Osteocyte (in vitro differentiated cells): ENCODE measurements at places on chromosomes 12 and 14. TPM values are rescaled to one million over a fixed set of nuclear protein-coding genes. Genes with fewer than 3 reads are reported as not detected.

DNA sequence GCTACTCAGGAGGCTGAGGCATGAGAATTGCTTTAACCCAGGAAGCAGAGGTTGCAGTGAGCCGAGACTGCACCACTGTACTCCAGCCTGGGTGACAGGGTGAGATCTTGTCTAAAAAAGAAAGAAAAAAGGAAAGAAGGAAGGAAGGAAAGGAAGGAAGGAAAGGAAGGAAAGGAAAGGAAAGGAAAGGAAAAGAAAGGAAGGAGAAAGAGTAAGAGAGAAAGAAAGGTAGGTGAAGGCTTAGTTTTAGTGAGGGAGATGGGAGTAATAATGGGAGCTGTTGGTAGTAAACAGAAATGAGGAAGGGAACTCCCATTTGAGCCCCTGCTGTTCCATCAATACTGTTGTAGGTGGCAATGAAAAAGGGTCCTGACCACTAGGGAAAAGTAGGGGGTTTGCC, 28.8 kb downstream of the SLC24A4 start:
- H3K36me3 ChIP-seq = no peaks in the 10 kb centered on the region
- H3K4me1 ChIP-seq = no peaks in the 10 kb centered on the region
- H3K27ac ChIP-seq = no peak overlapping the region
- H3K27me3 ChIP-seq = peaks cover 17% of the 10 kb centered on the region
- DNase-seq = no peak

DNA sequence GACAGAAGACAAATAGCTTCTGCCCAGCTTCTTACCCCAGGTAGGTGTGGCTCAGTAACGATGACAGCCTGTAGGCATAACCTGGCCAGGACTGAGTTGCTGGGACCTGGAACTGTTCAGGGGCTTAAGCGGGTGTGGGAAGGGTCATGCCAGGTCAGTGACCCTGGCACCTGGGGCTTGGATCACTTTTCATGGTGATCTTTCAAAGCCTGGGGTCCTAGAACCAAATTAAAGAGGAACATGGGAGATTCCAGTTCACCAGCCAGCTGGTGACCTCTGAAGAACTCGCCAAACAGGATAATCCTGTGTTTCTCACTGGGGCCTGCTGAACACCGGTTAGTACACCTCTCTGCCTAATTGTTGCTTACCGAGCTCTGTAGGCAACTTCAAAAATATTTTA, 102.6 kb upstream of the LMNTD1 start:
- H3K36me3 ChIP-seq = no peaks in the 10 kb centered on the region
- H3K4me1 ChIP-seq = peaks cover 6% of the 10 kb centered on the region
- H3K4me3 ChIP-seq = no peak overlapping the region
- no peaks in the 10 kb centered on the region for H3K27me3 ChIP-seq
- no peak overlapping the region for H3K27ac ChIP-seq
- no peak for DNase-seq

- H3K36me3 ChIP-seq = no peaks in the 10 kb centered on the region
- no peak overlapping the region for H3K27ac ChIP-seq
- H3K27me3 ChIP-seq = peaks cover 22% of the 10 kb centered on the region
- H3K4me1 ChIP-seq = peaks cover 2% of the 10 kb centered on the region
- no peak for DNase-seq
These were observed 30.4 kb upstream of the BEGAIN start for GRCh38 chr14:100617410-100618317.

DNA sequence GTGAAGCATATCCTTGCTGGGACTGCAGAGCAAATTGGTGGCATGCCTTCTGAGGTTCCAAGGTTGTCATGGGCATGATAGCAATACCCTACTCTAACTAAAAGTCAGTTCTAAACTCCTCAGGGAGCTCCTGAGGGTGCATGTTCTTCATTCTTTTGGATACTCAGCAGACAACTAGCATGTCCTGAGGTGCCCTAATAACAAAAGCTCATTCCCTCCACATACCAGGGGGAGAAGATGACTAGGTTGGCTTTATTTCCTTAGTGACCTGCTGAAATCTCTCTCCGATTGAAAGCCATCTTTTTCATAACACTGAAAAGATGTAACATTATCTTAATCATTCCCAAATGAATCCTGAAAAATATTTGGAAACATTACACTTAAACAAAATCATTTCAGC, 188.7 kb upstream of the IGF1 start:
- H3K36me3 ChIP-seq = no peaks in the 10 kb centered on the region
- H3K27me3 ChIP-seq = no peaks in the 10 kb centered on the region
- DNase-seq = no peak
- H3K4me1 ChIP-seq = peaks cover 2% of the 10 kb centered on the region
- H3K27ac ChIP-seq = no peak overlapping the region

- H3K27ac ChIP-seq = no peak overlapping the region
- H3K4me1 ChIP-seq = peaks cover 25% of the 10 kb centered on the region
- no peaks in the 10 kb centered on the region for H3K27me3 ChIP-seq
- DNase-seq = no peak
- no peak overlapping the region for H3K4me3 ChIP-seq
These were observed 69.2 kb upstream of the BCAT1 start for GRCh38 chr12:25018146-25018545.

DNA sequence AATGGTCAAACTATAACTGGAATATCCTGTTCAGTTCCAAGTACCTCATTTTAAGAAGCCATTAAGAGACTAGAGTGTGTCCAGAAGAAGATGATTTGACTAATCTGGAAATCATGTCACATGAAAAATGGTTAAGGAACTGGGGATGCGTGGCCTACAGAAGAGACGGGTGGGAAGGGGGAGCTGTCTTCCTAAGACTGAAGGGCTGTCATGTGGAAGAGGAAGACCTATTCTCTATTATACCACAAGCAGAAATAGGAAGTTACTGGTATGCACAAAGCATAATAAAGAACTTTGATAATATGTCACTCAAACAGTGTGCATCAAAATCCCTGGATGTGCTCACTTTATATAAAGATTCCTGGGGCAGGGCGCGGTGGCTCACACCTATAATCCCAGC, 50.3 kb downstream of the HECTD4 start:
- no peak for DNase-seq
- no peak overlapping the region for H3K27ac ChIP-seq
- no peak overlapping the region for H3K4me3 ChIP-seq
- H3K4me1 ChIP-seq = peaks cover 11% of the 10 kb centered on the region
- no peaks in the 10 kb centered on the region for H3K27me3 ChIP-seq
- no peaks in the 10 kb centered on the region for H3K36me3 ChIP-seq

- DNase-seq = no peak
- H3K36me3 ChIP-seq = no peaks in the 10 kb centered on the region
- H3K4me1 ChIP-seq = no peaks in the 10 kb centered on the region
- H3K27ac ChIP-seq = no peak overlapping the region
These were observed 4.0 kb downstream of the ASCL4 start for GRCh38 chr12:107778383-107779025.

- no peaks in the 10 kb centered on the region for H3K4me1 ChIP-seq
- H3K36me3 ChIP-seq = no peaks in the 10 kb centered on the region
- H3K27me3 ChIP-seq = peaks cover 37% of the 10 kb centered on the region
- no peak overlapping the region for H3K4me3 ChIP-seq
- no peak overlapping the region for H3K27ac ChIP-seq
These were observed 24.0 kb downstream of the CCDC38 start for GRCh38 chr12:95918194-95918993.

- peaks cover 8% of the 10 kb centered on the region for H3K36me3 ChIP-seq
- H3K4me3 ChIP-seq = no peak overlapping the region
- no peaks in the 10 kb centered on the region for H3K27me3 ChIP-seq
- H3K4me1 ChIP-seq = peaks cover 62% of the 10 kb centered on the region
These were observed 47.7 kb downstream of the ELK3 start for GRCh38 chr12:96241846-96242256.

DNA sequence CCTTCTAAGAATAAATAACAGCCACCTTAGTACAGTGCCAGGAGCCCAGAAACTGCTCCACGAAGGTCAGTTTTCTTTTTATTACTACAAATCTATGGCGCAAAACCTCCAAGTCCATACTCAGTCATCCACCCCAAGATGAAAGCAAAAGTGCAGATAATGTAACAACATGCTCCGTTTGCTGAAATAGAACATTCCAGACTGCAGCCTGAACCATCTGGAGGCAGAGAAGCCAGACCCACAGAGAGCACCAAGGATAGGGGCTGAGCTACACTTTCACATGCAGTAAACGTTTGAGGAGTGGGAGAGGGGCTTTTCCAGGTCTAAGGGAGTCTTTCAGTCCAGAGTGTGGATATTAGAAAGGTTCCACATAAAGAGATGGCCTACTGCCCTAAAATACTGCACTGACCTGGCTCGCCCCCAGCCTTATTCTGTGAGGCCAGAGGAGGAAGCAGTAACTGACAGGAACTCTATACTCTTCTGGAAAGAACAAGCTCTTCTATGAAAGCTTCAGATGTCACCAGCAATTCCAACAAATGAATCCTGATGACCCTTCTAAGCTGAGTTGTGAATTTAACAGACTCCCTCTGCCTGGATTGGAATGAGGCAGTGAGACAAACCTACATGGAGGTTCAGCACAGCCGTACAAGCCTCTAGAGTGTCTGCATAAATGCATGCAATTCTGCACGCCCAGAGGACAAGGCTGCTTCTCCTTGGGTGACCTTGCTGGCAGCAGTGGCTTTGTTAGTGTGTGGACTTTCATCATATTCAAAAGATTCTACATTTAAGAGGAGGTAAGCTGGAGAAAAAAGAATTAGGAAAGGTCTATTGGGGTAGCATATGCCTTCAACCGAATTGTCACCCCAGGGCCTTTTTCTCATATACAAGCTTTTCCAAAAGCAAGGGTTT, 153.9 kb upstream of the EGLN3 start:
- no peaks in the 10 kb centered on the region for H3K36me3 ChIP-seq
- no peak for DNase-seq
- no peak overlapping the region for H3K4me3 ChIP-seq
- H3K27ac ChIP-seq = no peak overlapping the region
- no peaks in the 10 kb centered on the region for H3K27me3 ChIP-seq

DNA sequence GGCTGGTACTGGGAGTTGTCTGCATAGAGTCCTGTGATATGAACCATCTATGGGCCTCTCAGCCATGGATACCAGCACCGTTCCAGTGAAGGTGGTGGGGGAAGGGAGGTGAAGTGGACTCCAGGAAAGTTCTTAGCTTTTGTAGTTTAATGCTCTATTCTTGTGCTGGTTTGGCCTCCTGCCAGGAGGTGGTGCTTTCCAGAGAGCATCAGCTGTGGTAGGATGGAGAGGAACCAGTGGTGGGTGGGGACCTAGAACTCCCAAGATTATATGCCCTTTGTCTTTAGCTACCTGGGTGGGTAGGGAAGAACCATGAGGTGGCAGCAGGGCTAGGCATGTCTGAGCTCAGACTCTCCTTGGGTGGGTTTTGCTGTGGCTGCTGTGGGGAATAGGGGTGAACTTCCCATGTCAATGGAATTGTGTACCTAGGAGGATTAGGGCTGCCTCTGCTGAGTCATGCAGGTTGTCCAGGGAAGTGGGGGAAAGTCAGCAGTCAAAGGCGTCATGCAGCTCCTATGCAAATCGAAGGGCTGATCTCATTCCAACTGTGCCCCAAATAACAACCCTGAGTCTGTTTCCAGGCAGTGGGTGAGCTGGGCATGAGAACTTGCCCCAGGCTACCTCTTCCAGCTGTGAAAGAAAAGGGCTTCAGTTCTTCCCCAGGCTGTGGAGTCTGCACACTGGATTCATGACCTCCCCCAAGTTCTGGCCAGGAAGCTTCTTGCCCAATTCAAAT, 14.2 kb downstream of the GZMH start:
- no peak for DNase-seq
- no peaks in the 10 kb centered on the region for H3K4me1 ChIP-seq
- H3K27me3 ChIP-seq = no peaks in the 10 kb centered on the region
- H3K36me3 ChIP-seq = no peaks in the 10 kb centered on the region

DNA sequence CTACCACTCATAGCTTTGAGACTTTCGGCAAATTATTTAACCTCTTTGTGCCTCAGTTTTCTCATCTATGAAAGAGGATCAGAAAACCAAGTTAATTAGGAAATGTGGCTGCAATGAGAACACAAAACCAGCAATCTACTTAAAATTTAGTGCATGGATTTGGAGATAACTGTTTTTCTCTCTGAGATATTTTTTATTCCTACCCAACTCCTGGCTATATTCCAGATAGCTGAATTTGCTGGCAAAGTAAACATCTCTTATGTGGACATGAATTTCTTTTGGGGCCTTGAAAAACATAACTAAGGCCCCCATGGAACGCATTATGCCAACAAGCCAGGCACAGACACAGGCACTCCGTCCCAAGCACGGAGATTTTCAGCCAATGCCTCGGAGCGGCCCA, 53.4 kb upstream of the FOXN3 start:
- H3K27me3 ChIP-seq = no peaks in the 10 kb centered on the region
- no peak for DNase-seq
- peaks cover 13% of the 10 kb centered on the region for H3K36me3 ChIP-seq
- H3K27ac ChIP-seq = peak overlapping the region; percentile 63

GRCh38 chr12:89708565-89709156, at the start of gene ATP2B1:
Gene ATP2B1, minus strand, starts transcription at chr12:89708838. Its CDS starts 52,952 bp downstream, at chr12:89655886.
- H3K27me3 ChIP-seq = peaks cover 2% of the 10 kb centered on the region
- peaks cover 2% of the 10 kb centered on the region for H3K36me3 ChIP-seq
- peak within 1 kb of the TSS; percentile 93 for H3K27ac ChIP-seq
- peak within 1 kb of the TSS; percentile 96 for H3K4me3 ChIP-seq
- peaks cover 24% of the 10 kb centered on the region for H3K4me1 ChIP-seq

- DNase-seq = no peak
- peaks cover 4% of the 10 kb centered on the region for H3K4me1 ChIP-seq
- no peak overlapping the region for H3K4me3 ChIP-seq
- no peak overlapping the region for H3K27ac ChIP-seq
- H3K36me3 ChIP-seq = no peaks in the 10 kb centered on the region
- peaks cover 16% of the 10 kb centered on the region for H3K27me3 ChIP-seq
These were observed 30.2 kb upstream of the FICD start for GRCh38 chr12:108484845-108485244.

GRCh38 chr14:26174395-26174794, 423.4 kb downstream of the NOVA1 start:
- no peaks in the 10 kb centered on the region for H3K36me3 ChIP-seq
- DNase-seq = no peak
- H3K4me3 ChIP-seq = no peak overlapping the region
- H3K27ac ChIP-seq = no peak overlapping the region

GRCh38 chr14:86363576-86363975, 833.6 kb downstream of the FLRT2 start:
- DNase-seq = no peak
- H3K27me3 ChIP-seq = no peaks in the 10 kb centered on the region

Gene PPM1H
- 60.8 and 67.0 TPM in 2 replicates for total RNA-seq

Gene GLI1
- total RNA-seq = 3.5 and 7.7 TPM in 2 replicates

Gene RIPK3
- total RNA-seq = 0.78 and 1.3 TPM in 2 replicates

Gene POP5
- 36.9 and 42.0 TPM in 2 replicates for total RNA-seq

Gene DYRK2
- 24.7 and 28.9 TPM in 2 replicates for total RNA-seq

Gene TAS2R8
- total RNA-seq = 0.50 TPM in 1 of 2 replicates, not detected in the other

Gene ADCY4
- 25.3 and 26.5 TPM in 2 replicates for total RNA-seq

Gene GPR84
- total RNA-seq = not detected in 2 replicates

Gene IFNG-AS1
- not detected in 2 replicates for total RNA-seq

Gene TRHDE
- total RNA-seq = 0.21 and 0.64 TPM in 2 replicates

Gene CLEC2A
- not detected in 2 replicates for total RNA-seq

Gene NXPH4
- 62.6 and 63.8 TPM in 2 replicates for total RNA-seq
